ENCODE measurements at places on chromosomes 1 and 21.

GRCh38 chr21:42006765-42007164, 3.4 kb downstream of the ZBTB21 start:
- DNase-seq, result no peak

DNA sequence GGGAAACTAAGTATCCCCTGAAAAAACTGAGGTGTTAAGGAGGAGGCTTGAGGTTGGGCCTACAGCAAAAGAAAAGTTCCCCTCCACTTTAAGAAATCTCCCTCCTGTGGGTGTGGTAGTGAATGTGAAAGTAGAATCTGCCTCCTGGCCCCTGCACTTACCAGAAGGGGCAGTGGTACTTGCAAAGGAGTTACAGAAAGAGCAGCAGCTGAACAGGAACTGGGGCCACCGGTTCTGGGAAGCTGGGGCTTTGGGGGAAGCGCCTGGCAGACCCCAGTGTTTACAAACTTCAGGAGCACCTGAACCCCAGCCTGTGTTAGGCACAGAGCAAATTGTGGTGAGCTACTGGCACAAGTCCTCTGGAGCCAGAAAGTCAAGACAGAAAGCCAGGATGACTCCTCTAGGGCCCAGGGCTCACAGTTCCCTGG, 250.2 kb upstream of the FGGY start:
- no peak for DNase-seq

- DNase-seq, result peak; percentile 47
These were observed 3.0 kb downstream of the ATP2B4 start for GRCh38 chr1:203629507-203630082.

DNA sequence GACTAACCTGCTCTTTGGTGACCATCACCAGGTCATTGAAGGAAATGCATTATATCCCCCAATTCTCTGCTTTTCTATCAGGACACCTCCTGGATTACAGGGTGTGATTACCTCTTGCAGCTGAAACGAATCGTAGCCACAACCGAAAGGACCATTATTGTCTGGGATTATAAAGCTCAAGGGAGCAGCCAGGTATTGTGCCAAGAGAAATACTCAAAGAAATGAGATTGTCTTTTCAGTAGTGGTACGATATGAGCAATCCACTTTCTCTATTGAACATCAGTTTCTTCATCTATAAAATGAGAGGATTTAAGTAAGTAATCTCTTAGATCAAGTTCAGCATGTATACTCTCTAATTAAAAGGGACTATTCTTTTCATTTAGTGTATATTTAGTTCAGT, 27.3 kb downstream of the WDR64 start:
- no peak for DNase-seq

DNA sequence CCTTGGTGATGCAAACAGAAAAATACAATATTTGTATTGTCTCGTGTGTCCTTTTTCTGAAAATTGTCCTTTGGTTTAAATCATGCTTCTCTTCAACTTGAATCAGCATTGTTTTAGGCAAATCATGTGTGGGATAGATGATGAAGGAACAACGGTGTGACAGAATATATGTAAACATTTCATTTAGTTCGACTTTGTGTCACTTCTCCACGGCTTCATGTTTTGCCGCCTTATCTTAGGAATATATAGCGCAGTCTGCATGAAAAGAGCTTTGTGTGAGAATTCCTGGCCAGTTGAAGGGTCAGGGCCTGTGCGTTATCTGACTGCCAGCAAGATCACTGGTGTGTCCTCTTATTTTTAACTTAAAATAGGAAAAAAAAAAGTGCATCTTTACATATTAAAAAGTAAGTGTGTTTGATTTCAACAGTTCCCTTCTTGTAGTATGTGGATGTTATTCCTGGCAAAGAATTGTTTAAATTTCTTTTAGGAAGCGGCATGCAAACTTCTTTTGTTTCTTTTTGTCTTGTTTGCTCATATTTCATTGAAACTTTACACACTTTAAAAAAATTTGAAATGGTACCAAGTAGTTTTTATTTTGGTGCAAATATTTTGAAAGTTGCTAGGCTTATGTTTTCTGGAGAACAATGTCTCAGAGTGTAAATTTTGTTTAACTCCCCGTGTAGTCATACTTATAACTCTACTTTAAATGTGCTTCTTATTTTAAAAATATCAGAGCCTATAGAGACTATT, 465.2 kb downstream of the USP25 start:
- DNase-seq, result no peak

DNA sequence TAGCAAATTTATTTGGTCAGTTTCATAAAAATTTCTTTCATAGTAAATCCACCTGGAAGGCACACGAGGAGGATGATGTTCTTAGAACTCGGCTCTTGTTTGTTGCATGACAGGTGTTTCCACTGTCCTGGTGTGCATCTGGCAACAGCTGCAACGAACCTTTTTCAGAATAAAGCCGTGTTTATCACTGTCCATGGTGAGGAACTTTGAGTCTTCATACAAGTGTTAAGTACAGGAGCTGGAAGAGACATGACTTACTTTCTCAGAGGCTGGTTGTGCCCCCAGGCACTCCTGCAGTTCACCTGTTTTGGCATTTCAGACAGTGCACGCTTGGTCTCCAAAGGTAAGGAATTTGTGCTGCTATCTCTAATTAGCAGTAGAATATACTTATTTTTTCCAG, 97.1 kb downstream of the ADAMTS1 start:
- DNase-seq, result no peak

DNA sequence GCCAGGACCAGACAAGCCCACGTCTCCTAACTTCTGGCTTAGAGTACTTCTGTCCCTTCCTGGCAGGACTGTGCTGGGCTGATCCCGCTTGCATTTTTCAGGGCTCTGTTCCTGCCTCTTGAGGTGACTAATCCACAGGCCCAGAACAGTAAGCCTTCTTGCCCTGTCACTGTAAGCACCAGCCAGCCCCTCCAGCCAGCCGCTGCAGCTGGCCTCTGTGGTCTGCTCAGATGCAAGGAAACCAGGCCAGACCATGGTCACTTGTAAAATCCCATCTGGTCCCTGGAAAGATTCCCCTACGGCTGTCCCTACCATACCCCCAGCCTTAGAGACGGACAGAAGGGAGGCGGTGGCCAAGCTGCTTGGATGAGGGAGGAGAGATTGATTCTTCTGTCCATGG, 74.2 kb downstream of the KIRREL1 start:
- peak; percentile 13 for DNase-seq

DNA sequence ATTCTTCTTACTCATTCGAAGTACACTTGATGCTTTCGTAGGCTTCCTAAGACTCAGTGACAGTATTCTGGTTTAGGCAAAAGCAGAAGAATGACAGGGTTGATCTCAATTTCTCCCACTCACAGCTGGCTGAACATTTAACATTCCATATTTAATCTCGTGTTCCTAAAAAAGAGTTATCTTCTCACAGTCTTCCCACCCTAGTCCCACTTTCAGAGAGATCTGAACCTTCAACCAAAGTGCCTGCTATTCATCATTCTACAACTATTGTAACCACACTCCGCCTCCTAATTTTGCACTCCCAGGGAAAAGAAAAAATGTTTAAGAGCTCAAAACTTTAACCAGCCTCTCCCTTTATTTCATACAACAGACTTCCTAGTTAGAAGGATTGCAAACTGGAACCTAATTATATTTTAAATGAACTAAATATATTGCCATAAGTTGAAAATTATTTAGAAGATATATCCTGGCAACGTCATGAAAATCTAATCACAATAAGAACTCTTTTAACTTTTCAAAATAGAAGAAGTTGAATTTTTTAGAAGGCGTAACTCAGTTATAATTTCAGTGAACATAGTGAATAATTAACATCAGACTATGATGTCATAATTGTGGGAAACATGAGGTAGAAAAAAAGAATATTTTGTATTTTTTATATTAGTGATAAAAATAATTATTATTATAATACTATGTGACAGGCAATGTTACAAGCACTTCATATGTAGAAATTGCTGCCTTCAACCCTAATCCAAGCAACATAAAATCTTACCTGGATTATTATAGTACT, 540.9 kb upstream of the ADGRL2 start:
- no peak for DNase-seq

DNA sequence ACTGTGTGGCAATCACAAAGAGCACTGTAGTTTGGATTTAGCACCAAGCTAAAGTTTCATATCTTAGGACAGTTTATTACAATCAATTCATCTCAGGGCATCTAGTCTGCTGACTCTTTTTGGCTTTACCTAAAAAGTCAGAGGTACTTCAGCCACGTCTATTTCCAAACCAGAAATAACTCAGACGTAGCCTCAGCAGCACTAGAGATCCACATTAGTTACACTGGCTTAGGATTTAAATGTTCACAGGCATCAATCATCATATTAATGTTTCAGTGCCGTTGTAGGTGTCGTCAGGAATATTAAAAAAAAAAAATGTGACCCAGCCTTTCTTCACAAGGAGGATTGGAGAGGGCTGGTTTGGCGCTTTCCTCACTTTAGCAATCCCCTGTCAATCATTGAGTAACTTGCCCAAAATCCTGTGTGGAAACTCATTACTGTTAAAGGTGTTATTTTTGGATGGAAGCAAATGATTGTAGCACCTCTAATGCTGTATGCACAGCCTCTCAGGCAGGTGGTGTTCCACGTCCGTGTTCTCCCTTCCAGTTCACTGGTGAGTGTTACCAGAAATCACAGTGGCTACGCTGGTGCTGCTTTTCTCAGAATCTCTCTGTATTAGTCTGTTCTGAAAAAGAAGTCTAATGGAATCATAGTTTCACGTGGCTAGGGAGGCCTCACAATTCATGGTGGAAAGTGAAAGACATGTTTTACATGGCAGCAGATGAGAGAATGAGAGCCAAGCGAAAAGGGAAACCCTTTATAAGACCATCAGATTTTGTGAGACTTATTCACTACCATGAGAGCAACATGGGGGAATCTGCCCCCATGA, 45.4 kb downstream of the NEK7 start:
- DNase-seq, result no peak

DNA sequence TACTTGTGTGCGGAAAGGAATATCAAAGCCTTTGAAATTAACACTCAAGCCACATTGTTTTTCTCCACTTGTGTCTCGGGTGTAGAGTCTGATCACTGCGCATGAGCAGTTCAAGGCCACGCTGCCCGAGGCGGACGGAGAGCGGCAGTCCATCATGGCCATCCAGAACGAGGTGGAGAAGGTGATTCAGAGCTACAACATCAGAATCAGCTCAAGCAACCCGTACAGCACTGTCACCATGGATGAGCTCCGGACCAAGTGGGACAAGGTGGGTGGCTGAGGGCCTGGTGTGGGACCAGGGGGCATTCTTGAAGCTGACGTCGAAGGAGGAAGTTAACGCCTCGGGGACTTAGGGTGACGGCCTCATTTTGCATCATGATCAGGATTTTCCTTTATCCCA, 43.7 kb upstream of the MTR start:
- peak; percentile 19 for DNase-seq

GRCh38 chr1:238153939-238154338, 263.2 kb upstream of the ZP4 start:
- DNase-seq, result no peak

- no peak for DNase-seq
These were observed 15.1 kb downstream of the TFF3 start for GRCh38 chr21:42300045-42300583.

DNA sequence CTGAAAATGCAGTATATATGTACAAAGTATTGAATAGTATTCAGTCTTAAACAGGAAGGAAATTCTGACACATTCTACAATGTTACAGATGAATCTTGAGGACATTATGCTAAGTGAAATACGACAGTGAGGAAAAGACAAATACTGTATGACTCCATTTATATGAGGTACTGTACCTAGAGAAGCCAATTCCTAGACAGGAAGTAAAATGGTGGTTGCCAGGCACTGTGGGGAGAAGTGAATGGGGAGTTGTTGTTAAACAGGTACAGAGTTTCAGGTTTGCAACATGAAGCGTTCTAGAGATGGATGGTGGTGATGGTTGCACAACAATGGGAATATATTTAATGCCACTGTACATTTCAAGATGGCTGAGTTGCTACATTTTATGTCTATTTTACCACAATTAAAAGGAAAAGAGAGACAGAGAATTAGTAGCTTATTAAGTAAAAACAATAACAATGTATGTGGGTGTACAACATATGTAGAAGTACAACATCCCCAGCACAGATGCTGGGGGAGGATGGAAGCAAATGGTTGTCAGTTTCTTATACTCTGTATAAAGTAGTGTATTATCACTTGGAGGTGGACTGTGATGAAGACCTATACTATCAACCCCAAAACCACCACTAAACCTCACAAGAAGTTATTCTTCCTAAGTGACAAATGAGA, 3.9 kb upstream of the RAB4A start:
- DNase-seq, result no peak

- no peak for DNase-seq
These were observed 7.6 kb downstream of the AGPAT3 start for GRCh38 chr21:43872531-43873197.

- no peak for DNase-seq
These were observed 11.4 kb upstream of the PRMT2 start for GRCh38 chr21:46624050-46624449.

DNA sequence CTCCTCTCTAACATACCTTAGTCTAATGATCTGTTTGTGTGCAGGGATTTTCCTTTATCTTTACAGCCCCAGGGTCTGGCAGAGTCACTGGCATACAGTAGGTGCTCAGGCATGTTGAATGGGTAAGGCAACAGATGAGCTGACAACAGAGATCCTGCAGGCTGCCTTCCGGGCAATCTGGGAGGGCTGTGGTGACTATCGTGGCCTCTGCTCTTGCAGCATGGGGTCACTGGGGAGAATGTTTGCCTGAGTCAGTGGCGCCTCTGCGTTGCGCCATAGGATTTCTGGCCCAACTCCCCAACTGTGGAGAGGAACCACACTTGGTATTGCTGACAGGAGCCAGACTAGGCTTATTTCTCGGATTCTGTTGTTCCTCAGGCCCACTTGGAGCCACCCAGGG, 93.8 kb downstream of the LAMC2 start:
- peak; percentile 47 for DNase-seq

- DNase-seq, result no peak
These were observed 128.0 kb upstream of the ERG start for GRCh38 chr21:38626306-38626705.

DNA sequence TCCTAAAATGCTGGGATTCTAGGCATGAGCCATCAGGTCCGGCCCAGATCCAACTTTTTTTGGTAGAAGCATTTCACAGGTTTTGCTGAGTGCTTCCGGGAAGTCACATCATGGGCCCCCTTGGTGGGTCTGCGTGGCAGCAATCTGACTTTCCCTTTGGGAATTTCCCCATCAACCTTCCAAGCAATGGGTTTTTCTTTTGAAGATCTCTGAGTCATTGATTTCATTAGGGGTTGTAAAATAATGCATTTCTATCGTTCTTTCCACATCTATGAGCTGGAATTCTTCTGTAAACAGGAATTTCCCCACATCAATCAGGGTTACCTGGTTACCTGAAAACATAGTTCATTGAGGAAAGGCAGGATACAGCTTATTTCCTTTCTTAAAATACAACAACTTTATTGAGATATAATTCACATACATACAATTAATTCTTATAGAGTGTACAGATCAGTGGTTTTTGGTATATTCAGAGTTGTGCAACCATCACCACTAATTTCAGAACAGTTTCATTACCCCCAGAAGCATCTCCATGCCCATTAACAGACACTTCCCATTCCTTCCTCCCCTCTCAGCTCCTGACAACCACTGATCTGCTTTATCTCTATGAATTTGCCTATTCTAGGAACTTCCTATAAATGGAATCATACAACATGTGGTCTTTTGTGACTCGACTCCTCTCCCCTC, 9.9 kb upstream of the ZBTB17 start:
- DNase-seq, result no peak

- DNase-seq, result no peak
These were observed 1.7 kb downstream of the IL6R start for GRCh38 chr1:154406886-154407197.

GRCh38 chr1:117260761-117261423, 50.2 kb upstream of the VTCN1 start:
- no peak for DNase-seq
